Body of pancreas (tissue), 4 donors: ENCODE measurements at places on chromosomes 1 and 21. TPM values are rescaled to one million over a fixed set of nuclear protein-coding genes. Genes with fewer than 3 reads are reported as not detected.

GRCh38 chr1:162329826-162330225, 46.8 kb downstream of the SPATA46 start:
- no peak for DNase-seq

GRCh38 chr1:156676820-156677615, at the start of gene NES:
Gene NES (minus strand): TSS chr1:156677407. CDS start chr1:156677264, 143 bp downstream.
- DNase-seq = no peak

DNA sequence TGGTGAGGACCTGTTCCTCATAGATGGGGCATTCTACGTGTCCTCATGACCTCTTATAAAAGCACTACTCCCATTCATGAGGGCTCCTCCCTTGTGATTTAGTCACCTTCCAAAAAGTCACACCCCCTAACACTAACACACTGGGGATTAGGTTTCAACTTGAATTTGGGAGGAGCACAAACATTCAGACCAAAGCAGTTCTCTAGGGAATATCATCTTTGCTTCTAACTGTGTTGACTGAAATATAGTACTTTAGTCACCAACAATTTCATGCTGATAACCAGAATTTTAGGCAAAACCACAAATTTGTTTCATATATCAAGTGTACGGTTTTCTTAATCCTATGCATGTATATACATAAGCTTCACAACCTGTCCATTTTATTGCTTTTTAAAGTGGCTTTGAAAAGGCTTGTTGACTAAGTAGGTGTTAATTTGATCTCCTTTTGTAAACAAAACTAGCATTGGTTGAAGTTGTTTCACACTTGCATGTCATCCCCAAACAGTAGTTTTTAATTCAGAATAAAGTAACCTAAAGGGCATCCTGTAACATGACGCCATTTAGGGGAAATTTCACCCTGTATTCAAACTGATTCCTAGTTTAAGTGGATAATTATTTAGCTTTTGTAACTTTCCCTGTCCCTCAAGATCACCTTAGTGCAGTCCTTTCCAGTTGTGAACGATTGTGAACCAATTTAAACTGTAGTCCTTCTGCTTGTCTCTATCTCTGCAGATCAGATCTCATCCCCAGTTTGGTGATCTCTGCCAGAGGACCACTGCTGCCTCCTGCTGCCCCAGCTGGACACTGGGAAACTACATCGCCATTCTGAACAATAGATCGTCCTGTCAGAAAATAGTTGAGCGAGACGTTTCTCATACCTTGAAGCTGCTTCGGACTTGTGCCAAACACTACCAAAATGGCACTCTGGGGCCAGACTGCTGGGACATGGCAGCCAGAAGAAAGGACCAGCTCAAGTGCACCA, 141.1 kb downstream of the TLR5 start:
- DNase-seq = no peak

- no peak for DNase-seq
Observed at GRCh38 chr1:78080767-78081166, 35.0 kb downstream of the GIPC2 start.

DNA sequence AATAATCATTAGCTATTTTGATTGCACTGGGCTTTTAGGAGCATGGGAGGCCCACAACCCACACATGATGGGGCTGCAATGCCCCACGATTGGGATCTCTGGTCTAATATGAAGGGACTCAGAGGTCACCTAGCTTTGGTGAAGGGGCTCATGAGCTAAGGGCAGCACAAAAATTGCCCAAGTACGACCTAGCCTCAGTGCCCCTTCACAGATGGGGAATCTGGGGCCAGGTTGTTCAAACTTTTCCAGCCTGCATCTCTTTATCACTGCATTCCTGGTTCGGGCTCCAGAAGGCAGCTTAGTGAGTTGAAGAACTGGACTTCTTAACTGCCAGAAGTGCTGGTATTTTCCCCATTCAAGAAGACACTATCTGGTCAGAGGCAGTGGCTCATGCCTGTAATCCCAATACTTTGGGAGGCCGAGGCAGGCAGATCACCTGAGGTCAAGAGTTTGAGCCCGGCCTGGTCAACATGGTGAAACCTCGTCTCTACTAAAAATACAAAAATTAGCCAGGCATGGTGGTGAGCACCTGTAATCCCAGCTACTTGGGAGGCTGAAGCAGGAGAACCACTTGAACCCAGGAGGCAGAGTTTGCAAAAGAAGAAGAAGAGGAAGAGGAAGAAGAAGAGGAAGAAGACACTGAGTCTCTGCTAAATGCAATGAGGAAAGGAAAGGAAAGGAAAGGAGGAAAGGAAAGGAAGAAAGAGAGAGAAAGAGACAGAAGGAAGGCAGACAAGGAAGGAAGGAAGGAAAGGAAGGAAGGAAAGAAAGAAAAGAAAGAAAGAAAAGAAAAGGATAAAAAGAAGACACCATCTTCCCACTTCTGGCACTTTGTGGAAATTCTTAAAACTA, 258.5 kb upstream of the IRF2BP2 start:
- no peak for DNase-seq

Gene METTL18
- total RNA-seq = 6.0 TPM
